ENCODE measurements at places on chromosomes 1 and 21.

DNA sequence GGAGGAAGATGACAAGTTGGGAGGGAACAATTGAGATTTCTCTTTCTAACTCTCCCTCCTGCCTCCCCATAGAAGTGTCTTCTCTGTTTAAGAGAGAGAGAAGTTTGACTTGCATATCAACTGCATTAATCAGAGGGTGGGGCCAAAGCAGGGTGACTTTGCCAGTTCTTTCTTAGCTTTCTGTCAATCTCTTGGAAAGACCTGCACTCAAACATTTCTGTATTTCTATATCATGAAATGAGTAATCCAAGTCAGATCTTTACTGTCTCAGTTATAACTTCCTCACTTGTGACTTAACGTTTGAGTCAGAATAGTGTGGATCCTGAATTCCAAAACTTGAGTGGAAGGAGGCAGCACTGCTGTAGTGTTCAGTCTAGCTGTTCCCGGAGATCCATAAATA, 180.8 kb upstream of the KCNK2 start:
- no peak for DNase-seq

DNA sequence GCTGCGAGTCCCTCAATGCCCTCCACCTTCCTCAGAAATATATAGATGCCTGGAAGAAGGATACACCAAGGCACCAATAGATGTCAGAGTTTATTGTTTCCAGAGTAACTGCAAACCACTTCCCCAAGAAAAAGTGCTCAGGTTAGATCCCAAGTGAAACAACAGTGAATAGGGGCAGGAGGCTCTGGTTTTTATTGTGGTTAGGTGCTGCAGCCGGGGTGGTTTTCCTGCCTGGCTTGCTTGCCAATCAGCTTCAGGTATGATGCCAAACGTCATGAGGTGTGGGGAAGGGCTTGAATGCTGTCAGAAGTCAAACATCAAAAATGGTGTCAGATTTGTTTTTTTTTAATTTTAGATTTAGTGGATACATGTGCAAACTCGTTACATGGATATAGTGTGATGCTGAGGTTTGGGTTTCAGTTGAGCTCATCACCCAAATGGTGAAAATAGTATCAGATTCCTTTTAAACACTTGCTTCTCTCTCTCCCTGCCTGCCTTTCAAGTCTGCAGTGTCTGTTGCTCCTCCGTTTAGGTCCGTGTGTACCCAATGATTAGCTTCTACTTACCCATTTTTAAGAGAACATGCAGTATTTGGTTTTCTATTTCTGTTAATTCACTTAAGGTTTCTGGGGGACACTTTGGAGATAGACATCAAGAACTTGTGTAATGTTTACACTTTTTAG, 1317.0 kb downstream of the MRPL39 start:
- no peak for DNase-seq

- DNase-seq: no peak
Measured at GRCh38 chr1:182611787-182612186, 7.6 kb upstream of the RGS16 start.

DNA sequence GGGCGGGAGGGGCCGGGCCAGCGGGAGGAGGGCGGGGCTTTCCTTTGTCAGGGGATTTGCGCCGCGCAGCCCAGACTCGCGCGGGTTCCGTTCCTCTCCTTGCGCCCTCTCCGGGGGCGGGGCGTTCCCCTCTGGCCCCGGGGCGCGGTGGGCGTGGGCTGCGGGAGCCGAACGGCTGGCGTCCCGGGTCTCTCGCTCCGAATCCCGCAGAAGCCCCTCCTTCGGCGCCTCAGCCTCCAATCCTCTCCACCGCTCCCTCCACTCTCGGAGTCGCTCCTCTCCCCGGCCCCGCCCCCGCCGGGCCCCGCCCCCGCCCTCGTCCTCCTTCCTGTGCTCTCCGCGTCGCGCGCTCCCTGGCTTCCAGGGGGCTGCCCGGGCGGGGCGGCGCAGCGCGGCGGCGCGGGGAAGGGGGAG, 82.8 kb upstream of the BMP8A start:
- peak; percentile 58 for DNase-seq

GRCh38 chr1:51924455-51924854, 45.9 kb upstream of the NRDC start:
- DNase-seq: no peak

DNA sequence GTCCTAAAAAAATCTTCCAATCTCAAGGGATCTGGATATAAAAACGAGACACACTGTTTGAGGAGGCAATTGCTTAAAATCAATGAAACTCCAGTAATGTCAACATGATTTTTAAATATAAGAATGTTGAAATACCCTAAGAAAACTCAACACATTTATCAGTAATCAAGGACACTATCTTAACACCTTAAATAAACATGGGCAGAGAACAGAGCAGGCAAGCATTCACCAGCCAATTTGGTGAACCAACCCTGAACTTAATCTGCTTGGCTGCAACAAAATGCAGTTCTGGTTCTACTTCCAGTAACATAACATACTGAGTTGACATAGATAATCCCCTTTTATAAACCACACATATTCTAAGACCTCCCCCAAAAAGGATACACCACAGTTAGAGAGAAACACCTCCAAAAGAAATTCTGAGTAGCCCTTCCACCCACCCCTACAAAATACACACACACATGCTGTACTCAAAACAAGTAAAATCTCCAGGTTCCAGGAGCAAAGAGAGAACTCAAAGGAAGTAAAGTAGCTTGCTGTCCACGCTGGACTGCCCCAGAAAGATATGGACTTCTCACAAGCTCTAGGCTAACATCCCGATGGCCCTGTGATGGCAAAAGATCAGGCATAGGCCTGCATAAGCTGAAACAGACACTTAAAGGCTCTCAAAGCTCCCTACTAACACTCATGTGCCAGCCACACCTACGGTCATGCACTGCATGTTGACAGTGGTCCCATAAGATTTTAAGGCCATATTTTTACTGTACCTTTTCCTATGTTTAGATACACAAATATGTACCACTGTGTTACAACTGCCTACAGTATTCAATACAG, 30.5 kb downstream of the TP53BP2 start:
- DNase-seq: no peak

DNA sequence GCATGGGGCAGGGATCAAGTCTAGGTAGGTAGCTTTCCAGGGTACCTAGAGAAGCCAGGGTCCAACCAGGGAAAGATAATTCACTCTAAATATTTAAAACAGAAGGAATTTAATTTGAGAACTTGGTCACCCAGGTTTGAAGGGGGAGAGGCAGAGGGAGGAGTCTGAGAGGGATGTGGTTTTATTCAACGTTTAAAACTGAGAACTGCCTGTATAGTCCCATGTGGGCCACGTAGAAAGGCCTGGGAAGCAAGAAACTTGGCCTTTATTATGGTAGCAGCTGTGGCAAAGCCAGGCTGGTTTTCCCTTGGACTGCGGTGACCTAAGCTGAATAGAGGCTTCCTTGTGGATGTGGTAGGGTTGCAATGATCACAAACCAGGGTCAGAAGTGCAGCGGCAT, 42.0 kb upstream of the DUSP10 start:
- DNase-seq: no peak

GRCh38 chr1:171610385-171610784, 11.7 kb upstream of the MYOCOS start:
- DNase-seq: no peak

DNA sequence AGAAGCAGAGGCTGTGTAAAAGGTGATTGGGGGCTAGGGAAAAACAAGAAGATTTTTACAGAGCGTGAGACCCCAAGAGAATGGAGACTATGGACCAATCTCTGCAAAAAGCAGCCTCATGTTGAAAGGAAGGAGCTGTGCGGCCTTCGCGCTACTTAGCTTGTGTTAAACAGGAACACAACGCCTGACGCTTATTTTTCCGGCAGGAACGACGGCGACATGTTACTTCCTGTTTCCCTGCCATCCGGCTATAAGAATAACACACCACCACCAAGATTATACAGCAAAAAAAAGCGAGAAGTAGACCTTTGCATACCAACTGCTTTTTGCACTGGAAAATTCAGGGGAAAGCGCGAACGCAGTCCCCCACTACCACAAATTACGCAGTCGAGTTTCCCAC, 272.7 kb downstream of the FAM72C start:
- DNase-seq: no peak

DNA sequence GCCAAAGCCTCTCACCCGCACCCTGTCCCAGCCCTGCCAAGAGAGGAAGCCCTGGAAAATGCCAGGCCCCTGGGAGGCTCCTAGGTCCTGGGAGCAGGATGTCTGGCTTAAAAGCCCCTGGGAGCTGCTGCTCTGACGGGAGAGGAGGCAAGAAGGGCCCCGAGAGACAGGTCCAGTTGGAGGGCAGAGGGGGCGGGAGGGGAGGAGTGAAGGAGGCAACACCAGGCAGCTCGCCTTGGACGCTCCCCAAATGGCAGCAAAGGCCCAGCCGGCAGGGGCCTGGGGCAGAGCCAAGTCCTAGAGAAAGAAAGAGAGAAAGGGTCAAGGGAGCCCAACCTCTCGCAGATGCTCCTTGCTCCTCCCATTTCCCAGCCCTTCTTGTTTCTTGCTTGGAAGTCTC, 6.8 kb downstream of the ETV3L start:
- no peak for DNase-seq

GRCh38 chr1:47347735-47348134, 14.1 kb downstream of the CMPK1 start:
- DNase-seq: no peak

- no peak for DNase-seq
Measured at GRCh38 chr1:93729502-93729901, 47.9 kb upstream of the BCAR3 start.

DNA sequence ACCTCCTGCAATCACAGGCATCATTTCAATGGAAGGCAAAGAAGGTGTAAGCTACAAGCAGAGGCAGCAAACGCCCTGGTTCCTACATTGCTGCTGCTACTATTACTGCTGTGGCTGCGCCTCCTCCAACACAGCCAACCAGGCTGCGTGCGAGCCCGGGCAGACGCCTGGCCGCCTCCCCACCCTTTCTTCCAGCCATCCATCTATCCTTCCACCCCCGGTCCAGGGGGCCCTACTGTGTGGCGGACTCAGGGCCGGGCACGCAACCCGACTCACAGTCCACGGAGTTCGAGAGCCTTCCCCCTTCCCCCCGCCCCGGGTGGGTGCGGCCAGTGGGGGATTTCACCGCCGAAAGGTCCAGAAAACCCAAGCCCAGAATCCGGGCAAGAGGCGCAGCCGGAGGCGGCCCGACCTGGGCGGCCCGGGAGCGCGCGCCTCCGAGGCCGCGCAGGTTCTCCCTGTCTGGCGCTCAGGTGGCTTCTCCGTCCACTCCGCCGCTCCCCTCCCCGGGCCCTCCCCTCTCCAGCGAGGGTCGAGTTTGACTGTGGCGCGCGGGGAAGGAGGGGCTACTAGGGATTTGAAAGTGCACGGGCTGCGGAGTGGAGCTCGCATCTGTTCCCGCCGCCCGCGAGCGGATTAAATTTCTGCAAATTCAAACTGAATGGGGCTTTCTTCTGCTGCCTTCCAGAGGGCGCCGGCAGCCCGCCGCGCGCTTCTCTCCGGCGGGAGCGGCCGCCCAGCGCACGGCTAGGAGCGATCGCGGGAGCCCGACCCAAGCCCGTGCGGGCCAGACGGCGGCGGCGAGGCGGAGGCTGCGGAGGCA, at the start of gene HUNK:
HUNK (plus strand) TSS at position 569 of the 823 bp plus-strand sequence. CDS start 655 bp downstream, outside the sequence.
- DNase-seq: no peak

DNA sequence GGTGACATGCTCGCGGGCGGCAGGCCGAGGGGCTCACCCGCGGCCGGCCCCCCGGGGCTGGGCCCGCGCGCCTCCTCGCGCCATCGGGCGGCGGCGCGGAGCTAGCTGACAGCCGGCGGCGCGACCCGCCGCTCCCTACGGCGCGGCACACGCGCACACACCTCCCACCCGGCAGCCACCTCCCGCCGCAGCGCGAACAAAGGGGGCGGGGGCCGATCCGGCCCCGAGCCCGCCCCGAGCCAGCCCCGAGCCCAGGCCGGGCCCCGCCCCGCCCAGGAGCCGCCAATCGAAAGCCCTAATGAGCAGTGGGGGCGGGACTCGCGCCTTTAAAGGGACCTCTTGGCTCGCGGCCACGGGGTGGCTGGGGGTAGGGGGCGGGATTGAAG, at the start of gene KIF21B:
KIF21B (minus strand) TSS at position 198 of the 386 bp plus-strand sequence. CDS start 331 bp downstream, outside the sequence.
- DNase-seq: peak; percentile 81

DNA sequence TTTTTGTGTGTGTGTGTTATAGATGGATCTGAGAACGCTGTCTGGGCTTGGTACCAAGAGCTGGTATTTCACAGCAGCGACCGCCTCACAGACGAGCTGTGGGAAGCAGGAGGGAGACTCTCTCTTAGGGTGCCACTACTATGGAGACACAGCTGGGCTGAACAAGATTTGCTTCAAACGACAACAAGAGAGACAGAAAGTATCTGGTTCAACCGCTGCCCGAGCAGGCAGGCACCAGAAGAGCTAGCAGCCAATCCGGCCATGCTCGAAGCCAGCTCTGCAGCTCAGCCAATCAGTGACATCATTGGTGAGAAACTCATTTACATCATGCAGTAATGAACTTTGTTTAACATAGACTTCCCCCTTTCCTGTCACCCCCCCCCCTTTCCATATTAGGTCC, 341.3 kb downstream of the USP25 start:
- no peak for DNase-seq

- DNase-seq: no peak
Measured at GRCh38 chr1:78136680-78137079, 90.9 kb downstream of the GIPC2 start.

DNA sequence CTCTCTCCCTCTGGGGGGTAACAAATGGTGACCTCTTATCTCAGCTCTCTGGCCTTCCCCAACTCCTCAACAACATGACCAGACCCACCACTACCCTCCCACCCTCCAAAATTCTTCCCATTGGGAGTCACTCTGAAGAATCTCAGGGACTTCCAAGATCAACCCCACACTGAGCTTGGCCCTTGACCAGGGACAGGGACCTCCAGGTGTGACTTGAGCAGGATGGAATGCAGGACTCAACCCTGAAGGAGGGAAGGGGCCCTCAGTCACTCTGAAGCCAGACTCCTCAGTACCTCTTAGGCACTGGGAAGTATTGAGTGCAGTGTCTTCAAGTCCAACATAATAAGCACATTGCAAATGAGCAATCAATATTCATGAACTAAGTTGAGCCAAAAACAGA, 1.9 kb downstream of the CASQ1 start:
- DNase-seq: no peak

GRCh38 chr1:207890136-207890738, 20.7 kb downstream of the CD34 start:
- DNase-seq: no peak

- no peak for DNase-seq
Measured at GRCh38 chr1:45221716-45222115, 15.3 kb upstream of the ZSWIM5 start.

All from stimulated activated CD8-positive, alpha-beta memory T cell treated with anti-CD3 and anti-CD28 coated beads, Interleukin-15, amount 100 ng/mL, for 1 hour (primary cell).